ENCODE measurements at places on chromosomes 5 and 9.

DNA sequence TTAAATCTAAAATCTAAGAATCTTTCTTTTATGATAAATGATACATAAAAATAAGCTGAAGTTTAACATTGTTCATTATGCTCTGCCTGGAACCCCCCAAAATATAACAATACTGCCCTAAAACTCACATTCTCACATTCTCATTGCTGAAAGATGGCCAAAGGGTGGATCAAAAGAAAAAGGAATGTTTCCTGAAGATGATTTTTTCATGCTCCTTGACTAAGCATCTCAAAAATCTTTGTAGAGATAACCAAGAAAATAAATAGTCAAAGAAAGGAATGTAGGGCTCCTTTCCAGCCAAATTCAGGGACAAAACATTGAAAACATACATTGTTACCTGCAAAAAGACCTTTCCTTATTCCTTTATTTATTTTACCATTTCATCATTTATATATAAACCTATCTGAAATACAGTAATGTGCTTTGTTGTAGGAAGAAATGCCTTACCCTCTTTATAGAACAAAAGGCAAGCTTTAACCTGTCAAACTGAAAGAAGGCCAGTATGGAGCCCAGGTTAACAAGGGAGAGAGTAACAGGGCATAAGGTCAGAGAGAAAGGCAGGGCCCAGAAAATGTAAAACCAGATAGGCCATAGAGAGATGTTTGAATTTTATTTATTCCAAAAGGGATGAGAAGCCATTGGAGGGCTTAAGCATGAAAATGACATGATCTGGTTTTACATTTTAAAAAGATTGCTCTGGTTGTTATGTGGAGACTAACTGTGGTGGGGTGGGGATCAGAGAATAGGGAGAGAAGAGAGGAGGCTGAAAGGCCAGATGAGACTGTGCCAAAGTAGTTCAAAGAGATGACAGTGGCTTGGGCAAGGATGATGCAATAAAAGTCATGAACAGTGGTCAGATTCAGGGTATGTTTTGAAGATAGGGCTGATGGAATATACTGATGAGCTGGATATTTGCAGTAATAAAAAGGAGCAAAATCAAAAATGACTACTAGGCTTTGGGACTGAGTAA is 37.3 kb upstream of the CDK5RAP2 start:
- DNase-seq = no peak

DNA sequence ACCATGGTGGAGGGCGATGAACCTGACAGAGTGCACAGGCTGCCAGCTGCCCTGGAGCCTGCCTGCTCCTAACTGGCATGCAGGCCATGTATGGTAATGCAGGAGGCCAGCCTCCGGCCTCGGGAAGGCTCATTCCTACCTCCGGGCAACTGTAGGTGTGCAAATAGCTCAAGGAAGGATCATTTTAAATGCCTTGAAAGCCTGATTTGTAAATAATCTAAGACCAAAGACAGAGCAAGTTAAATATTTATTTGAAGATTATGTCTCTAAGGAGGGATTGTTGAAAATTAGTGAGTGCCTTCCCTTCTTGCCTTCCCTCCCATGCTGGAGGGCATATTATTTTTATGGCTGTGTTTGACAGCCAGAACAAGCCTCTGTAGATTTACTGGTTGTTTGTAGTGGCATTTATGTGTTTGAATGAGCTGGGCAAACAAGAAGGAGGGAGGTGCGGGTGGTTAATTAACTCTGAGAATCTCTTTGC is 285.7 kb upstream of the TUT7 start:
- no peak for DNase-seq

DNA sequence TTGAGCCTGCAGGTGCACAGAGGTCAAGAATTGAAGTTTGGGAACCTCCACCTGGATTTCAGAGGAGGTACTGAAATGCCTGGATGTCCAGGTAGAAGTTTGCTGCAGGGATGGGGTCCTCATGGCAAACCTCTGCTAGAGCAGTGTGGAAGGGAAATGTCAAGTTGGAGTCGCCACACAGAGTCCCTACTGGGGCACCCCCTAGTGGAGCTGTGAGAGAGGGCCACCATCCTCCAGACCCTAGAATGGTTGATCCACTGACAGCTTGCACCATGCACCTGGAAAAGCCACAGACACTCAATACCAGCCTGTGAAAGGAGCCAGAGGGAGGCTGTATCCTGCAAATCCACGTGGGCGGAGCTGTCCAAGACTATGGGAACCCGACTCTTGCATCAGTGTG is 78.0 kb downstream of the GABRA1 start:
- DNase-seq = no peak

DNA sequence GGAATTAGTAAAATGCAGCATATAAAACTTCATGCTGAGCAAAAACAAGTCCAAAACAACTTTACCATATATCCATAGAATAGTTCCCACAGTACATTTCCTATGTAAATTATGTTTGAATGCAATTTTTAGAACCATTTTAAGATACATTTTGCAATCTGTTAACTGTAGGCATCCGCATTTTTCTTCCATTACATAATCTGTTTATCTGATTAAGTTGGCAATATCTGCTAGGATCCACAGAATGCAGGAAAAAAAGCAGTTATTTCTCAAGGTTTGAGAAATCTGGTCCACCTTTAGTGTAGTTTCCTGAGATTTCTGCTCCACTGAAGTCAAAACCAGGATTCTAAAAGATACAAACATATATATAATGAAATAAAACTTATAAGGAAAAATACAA is 6.2 kb downstream of the NUDCD2 start:
- DNase-seq = no peak

DNA sequence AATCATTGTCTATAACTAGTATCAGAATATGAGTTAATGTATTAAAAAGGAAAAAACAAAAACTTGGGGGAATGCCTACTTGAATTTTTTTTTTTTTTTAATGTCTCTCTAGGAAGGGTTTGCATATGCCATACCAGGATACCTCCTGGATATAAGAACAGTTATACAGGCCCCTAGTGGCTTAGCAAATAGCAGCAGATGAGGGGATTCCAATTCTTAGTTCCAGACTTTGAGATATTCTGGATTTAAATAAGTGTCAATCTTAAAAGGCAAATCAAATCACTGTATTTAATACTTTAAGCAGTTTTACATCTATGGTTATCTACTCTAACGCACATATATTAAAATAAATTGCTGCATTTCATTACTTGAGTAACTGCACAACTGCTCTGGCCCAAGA is 1055.5 kb upstream of the DMAC1 start:
- DNase-seq = peak; percentile 27

- no peak for DNase-seq
These were observed 17.6 kb downstream of the GM2A start for GRCh38 chr5:151270599-151270998.

- no peak for DNase-seq
These were observed 29.4 kb upstream of the ATP6V1G1 start for GRCh38 chr9:114558027-114558675.

DNA sequence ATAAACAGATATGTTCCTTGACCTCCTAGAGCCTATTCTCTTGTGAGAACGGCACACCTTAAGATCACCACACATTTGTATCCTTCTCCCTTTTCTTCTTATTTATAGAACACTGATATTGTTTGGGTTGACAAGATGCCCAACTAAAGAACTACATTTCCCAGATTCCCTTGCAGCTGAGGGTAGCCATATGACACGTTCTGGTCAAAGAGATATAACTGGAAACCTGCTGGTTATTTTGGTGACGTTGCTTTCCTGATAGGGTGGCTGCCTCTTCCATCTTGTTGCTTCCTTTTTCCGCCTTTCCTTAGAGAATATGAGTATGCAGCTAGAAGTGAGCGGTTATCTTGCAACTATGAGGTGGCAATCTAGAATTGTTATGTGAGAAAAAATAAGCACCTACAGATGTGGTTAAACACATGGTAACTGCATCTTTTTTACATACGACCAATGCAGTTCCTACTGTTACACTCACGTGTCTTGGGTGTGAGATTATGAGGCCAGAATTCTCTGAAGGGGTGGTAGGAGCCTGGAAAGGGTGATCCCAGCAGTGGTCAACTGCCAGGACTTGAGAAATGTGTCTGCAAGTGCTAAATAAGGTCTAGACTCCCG is 72.9 kb downstream of the SEC61B start:
- DNase-seq = peak; percentile 20

DNA sequence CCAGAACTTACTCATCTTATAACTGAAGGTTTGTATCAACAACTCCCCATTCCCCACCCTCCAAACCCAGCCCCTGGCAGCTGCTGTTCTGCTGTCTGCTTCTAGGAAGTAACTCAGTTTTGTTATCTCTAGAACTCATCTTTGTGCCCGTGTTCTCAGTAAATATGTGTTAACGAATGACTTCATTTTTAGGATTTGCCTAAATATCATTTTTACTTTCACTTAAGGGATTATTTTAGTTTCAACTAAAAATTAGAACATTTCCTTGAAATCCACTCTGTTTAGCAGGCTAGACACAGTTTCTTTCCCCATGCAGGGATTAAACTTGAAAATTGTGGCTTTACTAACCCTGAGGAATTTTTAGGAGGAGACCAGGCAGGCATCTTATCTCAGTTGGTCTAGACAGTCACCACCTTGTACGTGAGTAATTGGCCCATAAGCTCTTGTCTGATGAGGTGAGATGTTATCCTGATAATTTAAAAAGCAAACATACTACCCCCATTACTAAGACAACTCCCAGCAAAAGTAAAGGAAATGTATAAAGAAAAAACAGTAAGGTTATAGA is 68.2 kb upstream of the TNFAIP8 start:
- DNase-seq = no peak

GRCh38 chr9:136075881-136076678 is 19.0 kb downstream of the NACC2 start:
- DNase-seq = no peak

DNA sequence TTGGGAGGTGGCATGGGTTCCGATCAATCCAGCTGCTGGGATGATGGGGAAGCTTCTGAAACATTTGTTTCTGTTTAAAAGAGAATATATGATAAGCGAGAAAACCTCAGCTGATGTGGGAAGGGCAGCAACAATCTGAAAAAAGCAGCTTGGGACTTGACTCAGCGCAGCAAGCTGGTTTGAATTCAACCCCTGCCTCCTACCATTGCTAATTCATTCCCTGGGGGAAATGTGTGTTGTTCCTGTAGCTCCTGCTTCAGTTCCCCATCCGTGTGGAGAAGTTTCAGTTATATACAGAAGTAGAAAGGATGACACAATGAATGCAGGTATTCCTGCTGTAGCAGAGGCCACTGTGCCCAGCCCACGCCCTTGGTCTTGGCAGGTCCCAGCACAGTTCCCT is 145.1 kb downstream of the NXNL2 start:
- DNase-seq = no peak

DNA sequence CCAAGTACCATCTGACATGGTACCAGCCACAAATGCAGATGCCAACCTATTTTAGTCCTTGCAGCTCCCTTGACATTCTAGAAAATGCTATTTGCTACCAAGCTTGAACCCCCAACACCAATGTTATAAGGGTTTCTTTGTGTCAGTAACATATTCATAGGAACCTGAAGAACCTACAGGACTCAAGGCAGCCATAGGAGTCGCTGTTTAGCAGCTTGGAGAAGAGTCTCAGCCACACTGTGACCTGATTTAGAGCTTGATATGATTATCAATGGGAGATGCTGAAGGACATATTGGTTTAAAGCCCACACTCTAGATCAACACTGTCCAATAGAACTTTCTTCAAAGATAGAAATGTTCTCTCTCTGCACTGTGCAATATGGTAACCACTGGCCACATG is 6.4 kb upstream of the ZFR start:
- DNase-seq = peak; percentile 9

DNA sequence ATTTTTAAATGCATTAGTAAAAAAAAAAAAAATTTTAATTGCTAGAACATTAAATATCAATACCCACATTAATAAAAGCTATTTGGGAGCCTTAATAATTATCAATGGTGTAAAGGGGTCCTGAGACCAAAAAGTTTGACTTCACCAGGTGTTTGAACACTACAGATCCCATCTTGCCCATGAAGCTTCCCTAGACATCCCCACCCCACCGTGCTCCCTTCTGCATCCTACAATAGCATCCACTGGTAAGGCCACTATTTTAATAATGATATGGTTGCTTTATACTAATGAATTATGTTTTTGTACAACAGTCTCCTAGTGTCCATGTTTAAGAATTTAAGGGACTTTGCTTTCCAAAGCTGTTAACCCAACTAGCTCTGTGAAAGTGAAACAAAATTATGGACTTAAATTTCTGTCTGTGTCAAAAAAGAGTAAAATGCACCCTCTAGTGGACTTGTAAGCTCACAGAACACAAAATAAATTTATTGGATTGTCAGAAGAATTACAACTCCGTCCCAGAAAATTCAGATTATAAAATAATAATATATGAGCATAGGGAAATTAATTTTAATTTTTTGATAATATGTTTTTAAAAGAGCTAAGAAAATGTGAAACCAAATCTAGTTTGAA is 76.0 kb downstream of the ARL15 start:
- DNase-seq = peak; percentile 54
